ENCODE measurements at places on chromosomes 11 and 22.

GRCh38 chr11:60765355-60765754 is 8.7 kb downstream of the MS4A15 start:
- DNase-seq: no peak

GRCh38 chr11:72739240-72740059 is 12.8 kb downstream of the ARAP1 start:
- no peak for DNase-seq

DNA sequence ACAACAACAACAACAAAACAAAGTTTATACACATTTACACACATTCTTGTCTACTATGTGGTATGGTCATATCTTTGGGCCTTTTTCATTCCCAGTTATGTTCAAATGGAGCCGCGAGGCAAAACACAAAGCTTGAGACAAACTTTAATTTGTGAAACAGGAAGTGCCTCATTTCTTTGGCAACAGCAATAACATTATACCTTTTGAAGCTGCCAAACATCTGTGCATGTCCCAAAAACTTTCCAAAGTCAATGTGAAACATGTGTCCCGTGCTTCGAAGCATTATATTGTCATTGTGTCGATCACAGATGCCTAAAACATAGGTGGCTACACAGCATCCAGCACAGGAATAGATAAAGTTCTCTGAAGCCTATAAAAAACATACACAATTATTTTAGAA is 25.0 kb upstream of the RPS13 start:
- no peak for DNase-seq

DNA sequence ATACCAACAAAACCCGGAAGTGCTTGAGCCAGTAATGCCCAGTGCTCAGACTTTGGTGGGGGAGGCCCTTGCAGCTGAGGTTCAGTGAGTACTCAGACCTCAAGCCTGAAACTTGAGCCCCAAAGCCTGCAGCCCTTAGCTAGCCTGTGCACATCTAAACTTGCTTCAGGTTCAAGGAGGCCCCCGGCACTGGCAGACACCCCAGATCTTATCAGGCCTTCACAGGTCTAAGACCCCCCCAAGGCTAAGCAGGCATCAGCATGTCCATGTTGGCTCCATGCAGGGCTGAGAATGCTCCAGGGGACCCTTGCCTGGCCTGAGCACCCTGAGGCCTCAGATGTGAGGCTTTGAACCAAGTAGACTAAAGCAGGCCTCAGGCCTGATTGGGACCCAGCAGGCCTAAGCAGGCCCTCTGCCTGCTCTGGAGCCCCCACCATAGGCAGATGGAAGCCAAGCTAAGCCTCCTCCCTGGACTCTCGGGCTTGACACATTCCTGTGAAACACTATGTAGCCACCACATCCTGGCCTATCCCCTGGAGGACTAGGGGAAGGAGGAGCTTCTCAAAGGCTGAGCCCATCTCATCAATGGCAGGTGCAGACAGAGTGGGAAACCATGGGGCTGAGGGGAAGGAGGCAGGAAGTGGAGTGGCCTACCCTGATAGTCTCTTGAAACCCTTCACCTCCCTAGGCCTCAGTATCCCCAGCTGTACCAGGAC is 1.2 kb upstream of the CASTOR1 start:
- DNase-seq: peak; percentile 33

DNA sequence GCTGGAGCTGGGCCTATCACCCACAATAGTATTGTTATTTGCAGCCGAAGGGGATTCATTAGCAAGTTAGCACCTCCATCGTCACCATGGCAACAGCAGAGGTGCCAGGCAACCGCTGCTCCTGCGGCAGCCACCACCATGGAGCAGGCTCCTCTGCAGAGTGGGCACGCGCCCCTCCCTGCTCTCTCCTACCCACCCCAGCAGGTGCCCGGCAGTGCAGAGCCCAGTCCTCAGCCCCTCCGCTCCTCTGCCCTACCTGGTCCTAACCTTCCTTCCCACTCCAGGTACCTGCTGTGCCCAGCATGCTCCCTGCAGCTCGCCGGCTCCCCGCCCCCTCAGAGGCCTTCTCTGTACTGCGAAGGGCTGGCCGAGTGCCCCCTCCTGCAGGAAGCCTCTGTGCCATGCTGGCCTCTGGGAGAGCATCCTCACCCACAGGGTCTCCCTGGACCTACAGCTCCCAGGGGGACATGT is 3.6 kb downstream of the DUSP8 start:
- no peak for DNase-seq

DNA sequence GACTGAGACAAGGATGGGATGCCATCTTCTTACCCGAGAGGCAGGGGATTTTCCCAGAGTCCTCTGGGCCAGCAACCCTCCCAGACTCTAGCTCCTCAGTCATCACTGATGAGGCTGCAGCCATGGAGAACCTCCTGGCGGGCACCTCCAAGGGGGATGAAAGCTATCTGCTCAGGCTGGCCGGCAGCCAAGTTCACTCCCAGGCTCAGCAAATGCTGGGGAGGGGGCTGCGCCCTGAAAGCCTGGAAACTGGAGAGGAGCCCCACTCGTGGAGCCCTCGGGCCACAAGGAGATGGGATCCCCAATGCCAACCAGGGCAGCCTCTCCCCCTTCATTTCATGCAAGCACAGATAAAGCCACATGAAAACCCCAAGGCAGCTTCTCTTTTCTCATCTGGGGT is 75.0 kb downstream of the CACNA1I start:
- DNase-seq: no peak

- no peak for DNase-seq
Measured at GRCh38 chr11:30002157-30002785, 14.6 kb downstream of the KCNA4 start.

DNA sequence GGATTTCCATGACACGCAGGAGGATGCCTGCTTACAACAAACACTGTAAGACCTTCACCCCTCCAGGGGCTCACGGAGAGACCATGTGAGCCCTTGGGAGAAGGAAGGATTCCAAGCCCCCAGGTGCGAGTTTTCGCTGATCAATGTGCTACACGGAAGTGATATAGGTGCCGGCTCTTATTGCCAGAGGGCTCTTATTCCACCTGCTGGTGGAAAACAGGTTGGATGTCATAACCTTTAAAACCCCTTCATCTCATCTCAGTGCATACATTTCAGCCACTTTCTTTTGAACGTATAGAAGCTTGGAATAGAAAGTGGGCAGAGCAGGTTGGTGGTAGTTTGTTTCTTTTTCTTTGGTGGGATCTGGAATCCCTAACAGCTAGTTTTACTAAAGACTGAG is 25.8 kb downstream of the LAYN start:
- DNase-seq: no peak

DNA sequence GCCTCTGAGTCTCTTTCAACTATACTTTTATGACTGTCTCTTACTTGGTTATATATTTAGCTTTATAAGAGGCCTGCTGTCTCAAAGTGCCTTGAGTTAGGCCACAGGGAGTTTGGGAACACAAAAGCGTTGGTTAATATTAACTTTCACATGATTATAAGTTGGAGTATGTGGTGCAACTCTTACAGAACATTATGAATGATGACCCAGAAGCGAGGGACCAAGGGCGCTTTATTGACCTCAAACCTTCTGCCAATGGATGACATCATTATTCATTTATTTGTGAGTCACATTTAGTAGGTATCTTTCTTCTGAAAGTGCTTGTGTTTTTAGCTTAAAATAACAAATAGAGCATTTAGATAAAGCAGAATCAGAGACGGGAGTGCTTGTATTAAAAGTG is 298.0 kb upstream of the ZC3H12C start:
- DNase-seq: no peak

DNA sequence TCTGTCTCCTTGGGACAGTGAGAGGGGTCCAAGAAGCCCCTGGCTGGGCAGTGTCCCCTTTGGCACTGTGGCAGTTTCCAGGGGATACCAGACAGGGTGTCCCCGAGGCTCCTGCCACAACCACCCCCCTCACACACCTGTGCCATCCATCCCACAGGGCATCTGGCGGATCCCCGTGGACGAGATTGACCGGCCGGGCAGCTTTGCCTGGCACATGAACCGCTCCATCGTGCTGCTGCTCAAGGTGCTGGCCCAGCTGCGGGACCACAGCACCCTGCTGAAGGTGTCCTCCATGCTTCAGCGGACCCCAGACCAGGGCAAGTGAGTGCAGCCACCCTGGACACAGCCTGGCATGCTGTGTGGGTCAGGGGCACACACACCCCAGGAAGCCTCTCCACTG is 17.0 kb upstream of the SUSD2 start:
- no peak for DNase-seq

DNA sequence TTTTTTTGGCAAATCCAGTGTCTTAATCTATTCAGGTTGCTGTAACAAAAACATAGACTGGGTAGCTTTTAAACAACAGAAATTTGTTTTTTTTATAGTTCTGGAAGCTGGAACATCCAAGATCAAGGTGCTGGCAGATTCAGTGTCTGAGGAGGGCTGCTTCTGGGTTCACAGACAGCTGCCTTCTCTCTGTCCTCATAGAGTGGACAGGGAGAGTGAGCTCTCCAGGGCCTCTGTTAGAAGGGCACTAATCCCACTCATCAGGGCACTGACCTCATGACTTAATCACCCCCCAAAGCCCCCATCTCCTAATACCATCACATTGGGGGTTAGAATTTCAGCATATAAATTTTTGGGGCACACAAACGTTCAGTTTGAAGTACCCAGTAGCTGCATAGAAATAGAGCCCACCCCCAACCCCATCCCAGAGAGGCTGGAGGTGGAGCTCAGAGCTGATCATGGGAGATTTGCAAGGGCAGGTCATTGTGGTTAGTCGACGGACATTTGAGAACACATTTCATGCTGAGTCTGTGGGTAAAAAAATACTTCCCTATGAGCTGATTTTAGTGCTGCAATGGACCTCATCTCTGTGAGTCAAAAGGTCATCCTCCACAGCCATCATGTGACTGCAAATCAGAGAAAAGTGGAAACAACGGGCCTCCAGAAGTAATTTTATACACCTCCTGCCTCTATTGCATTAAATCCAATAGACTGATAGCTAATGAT is 203.1 kb upstream of the CADM1 start:
- no peak for DNase-seq

GRCh38 chr22:23749841-23750301 is 1.0 kb downstream of the ZNF70 start:
- DNase-seq: no peak

GRCh38 chr11:60899046-60899936 is 7.1 kb downstream of the PRPF19 start:
- DNase-seq: peak; percentile 62

DNA sequence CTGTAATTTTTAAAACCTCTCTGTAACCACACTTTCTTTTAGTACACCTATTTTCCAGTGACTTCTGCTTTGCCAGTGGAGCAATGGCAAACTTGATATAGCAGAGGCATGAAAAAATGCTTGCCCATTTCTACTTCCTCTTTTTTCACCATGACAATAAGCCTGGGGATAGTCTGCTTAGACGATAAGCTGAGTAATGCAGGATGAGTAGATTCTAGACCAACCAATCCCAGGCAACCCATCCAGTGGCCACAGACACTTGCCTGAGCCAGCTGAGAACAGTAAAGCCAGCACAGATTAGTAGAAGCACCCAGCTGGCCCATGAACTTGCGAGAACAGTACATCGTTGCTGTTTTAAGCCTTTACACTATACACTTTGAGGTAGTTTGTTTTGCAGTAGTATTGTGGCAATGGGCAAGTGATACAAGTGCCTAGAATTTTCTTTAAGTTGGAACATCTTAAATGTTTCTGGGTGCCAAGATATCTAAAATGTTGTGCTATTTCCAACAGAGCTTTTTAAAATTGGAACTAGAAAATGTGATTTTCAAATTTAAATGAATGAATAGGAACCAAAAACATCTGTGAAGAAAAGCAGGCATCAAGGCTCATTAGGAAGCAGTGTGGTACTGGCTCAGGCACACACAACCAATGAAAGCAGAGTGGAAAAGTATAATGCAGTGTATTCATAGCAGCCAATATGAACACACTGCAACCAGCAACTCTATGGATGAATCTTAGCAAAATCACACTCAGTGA is 37.7 kb downstream of the DDI1 start:
- no peak for DNase-seq

DNA sequence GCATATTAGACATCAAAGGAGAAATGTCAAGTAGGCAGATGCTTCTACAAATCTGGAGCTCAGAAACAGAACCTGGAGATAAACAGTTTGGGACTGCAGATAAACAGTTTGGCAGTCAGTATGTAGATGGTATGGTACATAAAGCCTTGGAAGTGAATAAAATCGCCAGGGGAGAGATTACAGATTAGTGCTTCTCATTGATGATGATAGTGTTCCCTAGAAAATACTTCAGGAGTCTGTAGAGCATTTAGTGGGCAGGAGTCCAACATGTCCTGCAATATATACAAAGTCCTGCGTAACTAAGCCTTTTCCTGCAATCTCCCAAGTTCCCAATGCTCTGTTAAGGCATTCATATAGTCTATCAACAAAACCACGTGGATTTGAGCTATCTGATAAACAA is 35.2 kb downstream of the NARS2 start:
- DNase-seq: no peak

- peak; percentile 37 for DNase-seq
Measured at GRCh38 chr11:86571273-86571948, 101.0 kb downstream of the ME3 start.

DNA sequence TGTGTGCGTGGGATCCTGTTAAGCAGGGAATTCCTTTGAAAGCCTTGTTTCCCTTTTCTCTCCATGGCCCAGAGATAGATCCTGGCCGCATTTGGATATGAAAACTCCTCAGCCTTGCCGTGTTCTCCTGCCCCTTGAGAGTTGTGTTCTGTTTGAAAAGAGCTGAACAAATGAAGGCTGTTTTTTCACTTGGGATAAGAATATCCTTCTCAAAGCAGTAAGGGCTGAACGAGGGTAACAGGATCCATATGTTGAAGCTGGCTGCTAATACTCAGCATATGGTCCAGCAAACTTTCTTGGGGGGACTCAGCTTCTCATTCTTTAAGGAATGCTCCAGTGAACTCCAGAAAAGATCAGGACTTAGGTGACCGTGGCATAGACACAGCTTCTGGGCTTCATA is 114.5 kb upstream of the TTC12 start:
- no peak for DNase-seq

- no peak for DNase-seq
Measured at GRCh38 chr11:97638641-97639224, 1248.9 kb downstream of the JRKL start.

GRCh38 chr11:2750682-2751522 is 51.1 kb upstream of the KCNQ1OT1 start:
- no peak for DNase-seq

- no peak for DNase-seq
Measured at GRCh38 chr11:34353881-34354280, 3.9 kb downstream of the ABTB2 start.

DNA sequence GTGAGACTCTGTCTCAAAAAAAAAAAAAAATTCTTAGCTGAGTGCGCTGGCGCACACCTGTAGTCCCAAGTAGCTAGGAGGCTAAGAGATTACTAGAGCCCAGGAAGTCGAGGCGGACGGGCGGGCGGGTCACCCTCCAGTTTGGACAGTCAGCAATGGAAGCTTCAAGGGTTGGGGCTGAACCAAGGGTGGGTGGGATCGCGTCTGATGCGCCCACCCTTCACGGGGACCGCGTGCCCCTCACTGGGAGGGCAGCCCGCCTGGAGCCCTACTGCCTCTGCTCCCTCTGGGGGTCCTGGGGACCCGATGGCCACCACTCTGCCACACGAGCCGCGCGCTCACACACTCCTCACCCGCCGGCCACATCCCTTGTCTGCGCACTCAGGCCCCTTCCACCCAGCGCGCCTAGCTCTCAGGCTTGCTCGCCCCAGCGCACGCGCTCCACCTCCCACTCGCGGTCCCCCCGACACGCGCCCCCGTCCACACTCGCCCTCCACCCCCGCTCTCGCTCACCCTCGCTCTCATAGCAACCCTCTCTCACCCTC is 494 bp downstream of the CHID1 start:
- no peak for DNase-seq

Data from SK-N-DZ (cell line).